ENCODE measurements at places on chromosomes 4 and X.

DNA sequence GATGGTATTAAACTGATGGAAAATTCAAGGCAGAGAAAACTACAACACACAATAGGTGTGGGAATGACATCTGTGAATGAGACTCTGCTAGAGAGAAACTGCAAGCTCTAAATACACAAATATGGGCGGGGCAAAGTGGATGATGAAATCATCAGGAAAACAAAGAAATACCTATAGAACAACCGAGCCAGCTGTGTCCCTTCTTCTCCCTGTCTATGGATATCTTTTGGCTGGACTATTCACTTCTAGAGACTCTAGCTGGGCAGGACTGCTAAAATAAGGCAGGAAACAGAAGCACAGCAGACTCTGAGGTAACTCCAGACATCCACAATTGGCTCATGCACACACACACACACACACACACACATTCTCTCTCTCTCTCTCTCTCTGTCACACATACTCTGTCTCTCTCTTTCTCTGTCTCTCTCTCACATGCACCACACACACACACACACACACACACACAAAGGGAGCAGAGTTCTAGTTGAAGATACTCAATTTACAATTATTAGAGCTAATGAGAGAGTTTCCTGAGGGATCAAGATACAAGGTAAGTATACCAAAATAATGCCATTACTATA, 27.2 kb upstream of the EDNRA start:
- DNase-seq, result no peak

- DNase-seq, result no peak
Observed at GRCh38 chrX:78092296-78092695, 11.8 kb upstream of the PGK1 start.

DNA sequence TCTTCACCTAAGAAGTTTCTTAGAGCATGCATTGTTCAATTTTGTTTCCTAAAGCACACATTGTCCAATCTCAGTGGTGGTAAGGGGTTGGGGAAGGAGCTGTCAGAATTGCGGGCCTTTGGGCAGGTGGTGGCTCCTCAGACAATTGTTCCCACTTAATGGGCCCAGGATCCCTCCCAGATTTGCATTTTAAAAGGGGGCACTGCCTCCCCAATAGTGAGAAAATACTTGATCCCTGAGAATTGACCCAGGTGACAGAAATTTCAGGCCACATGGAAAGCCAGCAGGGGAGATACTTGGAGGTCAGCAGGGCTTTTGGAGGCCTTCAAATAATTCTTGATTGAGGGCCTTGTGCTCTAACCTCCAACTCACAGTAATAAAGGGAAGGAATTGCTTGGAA, 217.1 kb downstream of the ZNF674 start:
- DNase-seq, result no peak

GRCh38 chr4:180947425-180947824, 1295.8 kb upstream of the TENM3 start:
- no peak for DNase-seq

GRCh38 chrX:154598656-154599055, 13.7 kb downstream of the CTAG1A start:
- DNase-seq, result no peak

DNA sequence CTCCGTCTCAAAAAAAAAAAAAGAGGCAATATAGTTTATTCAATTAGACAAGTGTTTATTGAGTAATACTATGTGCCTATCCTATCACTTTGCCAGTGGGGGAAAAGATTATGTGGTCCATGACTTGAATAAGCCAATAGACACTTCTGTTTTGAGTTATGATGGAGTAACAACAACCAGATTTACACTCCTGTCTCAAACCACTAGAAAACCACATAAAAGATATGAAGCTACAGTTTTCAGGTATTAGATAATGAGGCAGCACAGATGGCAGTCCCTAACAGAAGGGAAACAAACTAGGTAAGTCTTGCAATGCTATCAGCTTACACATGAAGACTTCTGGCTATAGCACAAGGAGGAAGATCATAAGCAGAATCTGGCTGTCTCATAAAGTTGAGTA, 22.5 kb downstream of the NFXL1 start:
- no peak for DNase-seq

GRCh38 chr4:78644744-78645330, 93.3 kb downstream of the ANXA3 start:
- DNase-seq, result no peak

- DNase-seq, result no peak
Observed at GRCh38 chrX:116526010-116526409, 63.2 kb upstream of the CT83 start.

GRCh38 chr4:59553063-59553720, 1646.9 kb upstream of the ADGRL3 start:
- no peak for DNase-seq

GRCh38 chr4:67087897-67088296, 457.4 kb downstream of the CENPC start:
- no peak for DNase-seq

GRCh38 chrX:84690228-84690627, 188.0 kb upstream of the HDX start:
- DNase-seq, result no peak

GRCh38 chr4:159047478-159048165, 55.3 kb upstream of the RAPGEF2 start:
- DNase-seq, result no peak

DNA sequence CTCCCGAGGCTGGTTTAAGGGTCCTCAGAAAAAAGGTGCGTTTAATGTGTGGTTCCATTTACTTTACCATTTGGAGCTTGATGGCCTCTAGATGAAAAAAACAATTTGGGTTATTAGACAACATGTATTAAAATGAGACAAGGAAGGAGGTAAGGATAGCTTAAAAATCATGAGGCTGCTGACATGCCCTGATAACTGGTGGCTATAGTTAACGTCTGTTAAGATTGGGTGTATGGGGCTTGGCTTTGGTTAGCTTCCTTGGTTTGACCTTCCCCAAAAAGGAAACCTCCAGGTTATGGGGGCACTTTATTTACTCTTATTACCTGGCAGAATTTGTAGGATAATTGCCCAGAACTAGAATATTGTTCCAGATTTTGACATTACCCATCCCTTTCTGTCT, 51.5 kb downstream of the HMGB2 start:
- no peak for DNase-seq

GRCh38 chr4:56745042-56745441, 63.9 kb upstream of the HOPX start:
- DNase-seq, result no peak

DNA sequence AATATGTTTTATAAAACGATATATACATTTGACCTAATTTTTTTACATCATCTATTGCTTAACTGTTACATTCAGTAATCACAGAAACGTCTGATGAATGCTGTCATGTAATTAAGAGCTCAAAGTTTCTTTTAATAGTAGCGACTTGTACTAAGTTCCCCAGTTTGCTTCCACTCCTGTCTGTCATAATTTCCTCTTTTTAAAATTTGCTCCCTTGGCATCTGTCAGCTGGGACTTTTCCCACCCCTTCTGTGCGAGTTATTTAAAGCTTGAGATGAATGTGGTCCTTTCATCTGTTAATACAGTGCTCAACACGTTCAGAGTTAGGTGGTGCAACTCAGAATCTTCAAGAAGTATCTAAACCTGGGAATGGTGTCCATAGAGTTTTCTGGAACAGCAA, 1.2 kb downstream of the RAP1GDS1 start:
- DNase-seq, result no peak

- DNase-seq, result no peak
Observed at GRCh38 chr4:173130687-173131086, 37.9 kb upstream of the GALNT7 start.

DNA sequence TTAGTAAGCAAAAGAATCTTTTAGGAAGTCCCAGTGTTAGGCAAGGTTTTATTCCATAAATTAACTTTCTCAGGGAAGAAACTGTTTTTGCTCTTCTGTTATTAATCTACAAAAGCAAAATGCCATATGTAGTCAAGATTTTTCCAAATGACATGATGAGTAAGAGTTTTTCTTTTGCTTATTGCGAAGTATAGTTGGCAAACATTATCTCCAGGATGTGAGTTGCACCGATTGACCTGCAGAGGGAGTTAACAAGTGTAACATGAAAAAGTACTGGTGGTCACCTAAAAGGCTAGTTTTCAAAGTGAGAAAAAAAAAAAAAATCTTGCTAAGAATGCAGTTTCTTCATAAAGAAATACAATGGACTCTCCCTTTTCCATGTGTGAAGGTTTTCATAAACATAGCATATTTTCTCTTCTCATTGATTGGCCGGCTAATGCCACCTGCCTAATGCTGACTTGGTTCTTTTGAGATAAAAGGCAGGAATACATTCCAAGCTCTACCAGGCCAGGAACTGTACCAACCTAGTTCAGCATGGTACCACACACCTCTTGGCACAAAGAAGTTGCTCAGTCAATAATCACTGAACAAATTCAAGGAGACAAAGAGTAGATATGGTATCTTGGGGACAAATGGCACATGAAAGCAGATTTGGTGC, 100.2 kb downstream of the LNX1 start:
- DNase-seq, result no peak

GRCh38 chr4:15598644-15599043, 56.5 kb downstream of the FBXL5 start:
- no peak for DNase-seq

- DNase-seq, result no peak
Observed at GRCh38 chr4:113998531-113998930, 19.1 kb upstream of the ARSJ start.

GRCh38 chrX:125203365-125203736, 116.3 kb upstream of the TEX13C start:
- no peak for DNase-seq

DNA sequence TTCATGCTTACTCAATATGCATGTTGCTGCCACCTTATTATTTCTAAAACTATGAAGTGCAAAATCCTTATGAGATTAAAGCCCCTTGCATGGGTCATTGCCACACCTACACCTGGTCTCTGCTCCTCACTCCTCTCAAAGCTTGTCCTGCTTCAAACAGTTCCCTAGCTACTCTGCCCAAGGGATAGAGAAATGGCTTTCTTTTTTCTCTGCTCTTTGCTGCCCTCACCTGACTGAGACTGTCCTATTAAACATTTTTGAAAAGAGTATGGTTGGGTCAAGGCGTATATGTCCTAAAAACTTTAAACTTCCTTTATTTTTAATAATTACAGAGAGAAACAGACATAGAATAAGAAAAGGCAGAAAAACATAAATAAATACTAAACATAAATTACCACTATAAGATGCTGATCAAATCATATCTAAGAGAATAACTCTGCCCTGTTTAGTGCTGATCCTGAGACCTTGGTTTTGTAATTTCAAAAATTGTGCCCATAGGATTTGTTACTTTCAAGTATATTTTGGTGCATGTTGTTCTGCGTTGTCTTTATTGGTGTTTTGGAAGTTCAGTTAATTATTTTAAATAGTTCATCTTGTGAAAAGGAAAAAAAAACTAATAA, 704.9 kb upstream of the PABPC4L start:
- no peak for DNase-seq

DNA sequence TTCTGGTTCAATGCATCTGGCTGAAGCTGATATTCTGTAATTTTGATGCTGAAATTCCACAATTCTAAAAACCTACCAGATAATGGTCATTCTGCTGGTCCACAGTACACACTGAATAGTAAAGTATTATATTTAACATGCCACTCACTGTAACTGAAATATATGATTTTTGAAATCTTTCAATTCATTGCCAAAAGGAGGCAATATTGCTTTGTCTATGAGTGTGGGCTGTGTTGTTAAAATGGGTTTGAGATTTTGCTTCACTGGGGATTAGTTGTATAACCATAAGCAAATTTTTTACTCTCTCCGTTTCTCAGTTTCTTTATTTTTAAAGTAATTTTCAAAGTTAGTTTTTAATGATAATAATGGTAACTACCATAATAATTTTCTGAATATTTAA, 1404.1 kb upstream of the IGFBP7 start:
- DNase-seq, result no peak

- DNase-seq, result no peak
Observed at GRCh38 chr4:3524920-3525319, 7.3 kb downstream of the LRPAP1 start.

- no peak for DNase-seq
Observed at GRCh38 chrX:123256378-123256777, 72.3 kb downstream of the GRIA3 start.

DNA sequence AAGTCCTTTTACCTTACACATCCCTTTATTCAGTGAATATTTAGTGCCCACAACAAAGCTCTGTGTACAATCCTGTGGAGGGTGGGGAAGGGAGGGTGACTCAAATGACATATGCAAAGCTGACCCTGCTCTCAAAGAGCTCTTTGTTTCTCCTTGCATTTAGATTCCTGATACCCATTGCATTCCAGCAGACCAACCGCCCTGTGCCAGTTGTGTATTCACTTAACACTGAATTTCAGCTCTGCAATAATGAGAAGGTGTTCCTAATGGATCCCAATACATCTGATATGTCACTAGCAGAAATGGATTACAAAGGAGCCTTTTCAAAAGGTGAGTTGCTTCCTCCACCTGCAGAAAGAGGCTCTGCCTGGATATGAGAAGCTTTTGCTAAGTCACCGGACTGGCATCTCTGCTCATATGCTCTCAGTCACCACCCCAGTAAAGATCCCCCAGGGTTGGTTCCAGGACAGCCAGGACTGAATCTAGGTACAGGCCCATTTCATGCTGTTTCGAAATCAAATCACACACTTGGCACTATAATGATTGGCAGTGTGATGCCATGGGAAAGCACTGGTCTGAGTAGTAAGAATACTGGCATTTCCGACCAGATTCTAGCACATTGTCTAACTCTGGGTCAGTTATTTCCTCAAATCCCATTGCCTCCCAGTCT, 17.1 kb upstream of the ANXA3 start:
- no peak for DNase-seq

GRCh38 chr4:55398966-55399365, 3.2 kb downstream of the TMEM165 start:
- DNase-seq, result no peak

- no peak for DNase-seq
Observed at GRCh38 chr4:40421839-40422708, 86.9 kb downstream of the CHRNA9 start.

GRCh38 chr4:156496797-156497196, 474.8 kb downstream of the PDGFC start:
- no peak for DNase-seq

GRCh38 chr4:159413306-159413943, 310.5 kb downstream of the RAPGEF2 start:
- DNase-seq, result no peak

DNA sequence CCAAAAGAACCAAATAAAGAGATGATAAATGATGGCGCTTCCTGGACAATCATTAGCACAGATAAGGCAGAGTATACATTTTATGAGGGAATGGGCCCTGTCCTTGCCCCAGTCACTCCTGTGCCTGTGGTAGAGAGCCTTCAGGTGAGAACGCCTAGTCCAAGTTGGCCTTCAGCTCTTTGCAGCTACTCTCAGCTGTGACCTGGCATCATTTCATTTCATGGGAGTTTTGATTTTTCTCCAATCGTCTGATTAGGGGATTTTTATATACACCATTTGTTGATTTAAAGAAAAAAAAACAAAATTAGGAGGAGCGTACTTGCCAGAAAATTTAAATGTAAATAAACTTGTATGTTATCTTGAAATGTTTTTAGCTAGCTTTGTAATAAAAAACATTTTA, 60.4 kb downstream of the CCKAR start:
- no peak for DNase-seq

Measured in stimulated activated CD8-positive, alpha-beta memory T cell treated with anti-CD3 and anti-CD28 coated beads, Interleukin-7, amount 100 ng/mL, for 1 hour (primary cell).